ENCODE measurements at places on chromosomes 1 and 21.

GRCh38 chr1:193416226-193417024 lies 230.0 kb upstream of the B3GALT2 start:
- no peak for DNase-seq

GRCh38 chr1:28256197-28256827 lies 3.0 kb upstream of the SESN2 start:
- DNase-seq = no peak

GRCh38 chr1:234725177-234726132 lies 115.5 kb upstream of the IRF2BP2 start:
- no peak for DNase-seq

GRCh38 chr1:234683127-234683860 lies 73.3 kb upstream of the IRF2BP2 start:
- DNase-seq = no peak

GRCh38 chr1:208047975-208048374 lies 137.1 kb upstream of the CD34 start:
- no peak for DNase-seq

DNA sequence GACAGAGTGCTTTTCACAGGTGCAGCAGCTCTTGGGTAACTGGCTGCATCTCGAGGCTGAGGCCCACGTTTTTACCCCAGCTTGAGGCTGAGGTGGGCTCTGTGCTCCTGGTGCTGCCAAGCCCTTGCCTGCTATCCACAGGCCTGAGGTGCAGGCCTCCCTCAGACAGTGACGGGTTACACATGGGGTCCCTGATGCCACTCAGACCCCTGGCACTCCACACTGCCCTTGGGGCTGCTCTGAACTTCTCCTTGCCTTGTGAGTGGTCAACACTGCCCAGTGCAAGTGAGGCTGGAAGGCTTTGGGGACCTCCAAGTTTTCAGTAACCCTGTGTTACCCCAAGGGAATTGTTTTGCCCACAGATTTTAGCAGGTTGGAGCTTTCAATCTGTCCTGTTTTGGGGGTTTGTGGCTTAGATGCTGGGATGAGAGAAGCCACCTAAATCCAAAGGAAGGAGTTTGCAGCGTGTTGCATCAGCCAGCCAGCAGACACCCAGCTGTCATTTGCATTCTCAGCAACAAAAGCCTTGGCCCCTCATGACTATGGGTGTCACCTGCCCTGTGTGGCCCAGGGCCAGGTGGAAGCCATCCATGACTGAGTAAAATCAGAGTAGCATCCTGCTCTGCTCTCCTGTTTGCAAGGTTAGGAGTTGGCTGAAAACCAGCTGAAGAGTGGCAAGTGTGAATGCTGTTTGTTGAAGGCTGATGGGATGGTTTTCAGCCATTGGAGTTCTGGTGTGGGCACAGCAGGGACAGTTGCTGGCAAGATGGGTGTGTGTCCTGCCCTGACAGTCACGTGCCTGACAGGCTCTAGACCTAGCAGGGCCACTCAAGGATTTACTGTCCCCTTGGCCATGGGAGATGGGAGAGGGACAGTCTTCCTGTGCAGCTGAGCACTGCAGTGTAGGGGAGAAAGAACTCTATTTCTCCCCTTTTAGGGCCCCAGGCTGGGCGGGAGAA lies 3.2 kb downstream of the RNF187 start:
- DNase-seq = no peak

GRCh38 chr1:215001419-215002021 lies 81.0 kb upstream of the KCNK2 start:
- no peak for DNase-seq

GRCh38 chr1:226625832-226626576 lies 77.4 kb downstream of the STUM start:
- no peak for DNase-seq

GRCh38 chr1:213512316-213512715 lies 461.3 kb downstream of the RPS6KC1 start:
- no peak for DNase-seq

GRCh38 chr1:229940684-229941083 lies 126.4 kb upstream of the GALNT2 start:
- DNase-seq = no peak

- no peak for DNase-seq
Measured at GRCh38 chr1:155242805-155243358, 12.4 kb downstream of the ENTREP3 start.

DNA sequence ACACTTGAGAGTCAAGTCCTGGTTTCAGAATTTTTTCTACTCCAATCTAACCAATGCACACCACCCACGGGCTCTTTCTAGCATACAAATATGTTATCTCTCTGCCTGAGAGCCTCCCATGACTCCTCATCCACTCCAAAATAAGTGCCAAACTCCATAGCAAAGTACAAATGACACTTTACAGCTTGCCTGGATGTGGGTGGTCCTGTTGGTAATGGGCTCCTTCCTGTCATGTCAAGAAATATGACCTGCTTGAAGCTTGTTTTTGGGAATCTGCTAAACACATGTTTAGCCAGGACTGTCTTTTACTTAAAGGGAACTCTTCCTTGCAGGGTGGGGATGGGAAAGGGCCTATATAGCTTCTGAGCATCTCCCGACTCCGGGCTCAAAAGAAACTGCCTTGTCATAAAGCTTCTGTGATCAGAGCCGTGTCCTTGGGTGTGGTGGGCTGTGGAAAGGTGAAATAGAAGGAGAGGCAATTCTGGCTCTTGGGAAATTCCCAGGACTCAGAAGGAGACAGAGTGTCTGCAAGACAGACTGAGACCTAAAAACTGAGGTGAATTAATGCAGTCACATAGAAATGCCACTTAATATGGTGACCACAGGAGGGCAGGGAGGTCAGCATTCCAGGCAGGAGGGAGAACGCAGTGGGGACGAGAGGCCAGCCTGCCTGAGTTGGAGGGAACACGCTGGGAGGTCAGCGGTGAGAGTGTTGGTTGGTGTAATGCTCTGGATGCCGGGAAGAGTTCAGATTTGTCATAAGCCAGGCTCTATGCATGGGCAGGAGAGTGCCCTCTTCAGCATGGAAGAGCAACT lies 6.1 kb upstream of the IGFN1 start:
- DNase-seq = no peak

Data from activated CD4-positive, CD25-positive, alpha-beta regulatory T cell (primary cell).